RPMI8226 (cell line): ENCODE measurements at places on chromosomes 12 and 14.

- DNase-seq = no peak
These were observed 48.8 kb upstream of the CORO1C start for GRCh38 chr12:108779998-108780688.

DNA sequence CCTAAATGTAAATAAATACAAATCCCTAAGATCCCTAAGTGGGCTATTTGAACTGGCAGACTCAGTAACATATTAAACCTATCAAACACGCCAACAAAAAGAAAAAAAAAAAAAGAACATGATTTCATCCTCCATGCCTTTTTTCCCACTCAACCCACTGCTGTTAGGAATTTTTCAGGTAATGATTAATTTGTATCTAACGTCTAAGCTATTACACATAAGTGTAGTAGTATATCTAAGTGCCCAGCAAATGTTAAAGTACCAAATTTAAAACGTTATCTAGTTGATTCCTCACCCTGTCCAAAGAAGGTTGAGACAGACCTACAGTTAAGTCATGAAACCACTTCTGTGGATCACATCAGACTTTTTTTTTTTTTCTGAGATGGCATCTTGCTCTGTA, 16.4 kb upstream of the ARID4A start:
- DNase-seq = no peak

DNA sequence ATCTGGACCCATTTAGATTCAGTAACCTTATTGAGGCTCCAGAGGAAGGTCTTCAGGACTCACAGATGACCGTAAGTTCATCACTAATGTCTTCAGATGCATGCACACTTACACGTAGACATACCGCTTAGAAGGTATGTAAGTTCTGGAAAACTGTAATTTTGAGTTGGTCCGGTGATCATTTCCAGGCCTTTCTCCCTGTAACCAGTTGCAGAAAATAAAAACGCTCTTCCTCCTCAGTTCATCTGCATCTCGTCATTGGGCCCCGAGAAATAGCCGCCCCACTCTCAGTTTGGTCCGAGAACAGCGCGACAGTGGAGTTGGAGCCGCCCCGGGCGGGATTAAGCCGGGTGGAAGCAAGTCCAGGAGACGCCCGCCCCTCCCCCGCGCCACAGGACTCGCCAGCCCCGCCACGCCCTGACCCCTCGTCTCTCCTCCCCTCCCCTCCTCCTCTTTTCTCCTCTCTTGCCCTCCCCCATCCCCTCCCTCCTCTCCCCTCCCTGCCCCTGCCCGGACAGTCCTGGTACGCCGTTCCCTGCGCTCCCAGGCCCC, 83.7 kb downstream of the TNFAIP2 start:
- no peak for DNase-seq

- no peak for DNase-seq
These were observed 671.2 kb downstream of the LRFN5 start for GRCh38 chr14:42277840-42278239.

DNA sequence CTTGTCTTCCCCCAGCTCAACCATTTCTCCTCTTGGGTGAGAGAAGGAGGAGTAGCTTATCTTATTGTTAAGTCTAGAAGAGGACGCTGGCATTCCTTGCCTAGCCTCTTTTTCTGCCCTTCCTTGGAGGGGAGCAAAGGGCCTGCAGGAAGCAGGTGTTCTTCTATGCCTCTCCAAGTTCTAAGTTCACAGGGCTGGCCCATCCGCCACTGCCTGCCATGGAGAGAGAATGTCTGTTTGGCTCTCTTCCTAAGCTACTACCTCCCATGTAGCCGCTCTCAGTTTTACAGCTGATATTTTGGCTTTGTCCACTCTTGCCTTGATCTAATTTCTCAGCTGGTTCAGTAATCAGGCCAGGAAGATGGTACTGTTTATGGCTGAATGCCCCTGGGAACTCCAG, 201.2 kb downstream of the NTF3 start:
- DNase-seq = no peak

GRCh38 chr12:51729331-51729730, 119.2 kb downstream of the FIGNL2 start:
- no peak for DNase-seq

- DNase-seq = no peak
These were observed 82.1 kb upstream of the CAPRIN2 start for GRCh38 chr12:30836656-30837445.

GRCh38 chr14:65620195-65620594, 207.7 kb downstream of the FUT8 start:
- no peak for DNase-seq

- no peak for DNase-seq
These were observed 1.9 kb upstream of the BICD1 start for GRCh38 chr12:32104572-32105355.
